Left cardiac atrium (tissue), 4 donors: ENCODE measurements at places on chromosomes 6 and 20. TPM values are rescaled to one million over a fixed set of nuclear protein-coding genes. Genes with fewer than 3 reads are reported as not detected.

The LY86 gene
- total RNA-seq = 2.4 TPM

The PMEPA1 gene
- 60.3 TPM for total RNA-seq

The FAM120B gene
- total RNA-seq = 23.2 TPM

The CPXM1 gene
- total RNA-seq = 4.3 TPM

The IMPG1 gene
- total RNA-seq = not detected

The ENPP4 gene
- 20.2 TPM for total RNA-seq

The BCKDHB gene
- 15.4 TPM for total RNA-seq

DNA sequence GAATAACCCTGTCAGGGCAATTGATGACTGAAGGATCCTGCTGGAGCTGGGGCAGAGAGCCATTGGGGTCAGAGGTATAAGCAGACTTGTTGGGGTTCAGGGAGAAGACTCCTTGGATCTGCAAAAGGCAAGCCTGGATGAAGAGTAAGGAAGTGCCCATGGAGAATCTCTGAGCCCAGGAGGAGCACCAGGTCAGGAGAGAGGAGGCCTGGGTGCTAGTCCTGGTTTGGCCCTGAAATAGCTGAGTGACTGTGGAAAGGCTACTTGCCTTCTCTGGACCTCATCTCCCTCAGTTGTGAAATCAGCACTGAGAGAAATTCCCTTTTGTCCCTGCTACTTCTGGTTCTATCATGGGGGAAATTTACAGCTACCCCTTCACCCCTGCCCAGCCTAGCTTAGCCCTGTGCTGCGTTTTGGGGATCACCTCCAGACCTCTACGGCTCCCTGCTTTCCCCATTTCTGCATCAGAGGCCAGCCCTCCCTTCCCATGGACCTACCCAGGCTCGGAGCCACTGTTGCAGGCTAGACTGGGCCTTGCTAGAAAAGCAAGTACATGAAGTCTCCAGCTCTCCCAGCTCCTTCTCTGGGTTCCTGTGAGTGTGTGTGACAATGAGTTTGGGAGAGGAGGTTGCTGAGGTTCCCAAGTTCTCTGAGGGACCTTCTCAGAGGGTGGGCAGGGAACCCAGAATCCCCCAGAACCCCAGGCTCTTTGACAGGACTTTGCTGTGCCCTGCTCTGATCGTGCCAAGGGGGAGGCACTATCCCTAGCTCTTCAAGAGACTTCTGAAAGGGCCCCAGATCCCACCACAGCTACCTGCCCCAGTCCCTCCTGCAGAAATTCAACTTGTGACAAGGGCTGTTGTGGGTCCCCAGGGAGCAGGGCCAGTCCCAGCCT, 2.3 kb upstream of the NCR2 start:
- no peak for DNase-seq

GRCh38 chr6:85323435-85324040, 126.3 kb upstream of the NT5E start:
- peak; percentile 76 for DNase-seq

GRCh38 chr6:124869416-124869815, 92.8 kb upstream of the RNF217 start:
- DNase-seq = no peak

GRCh38 chr20:56685879-56686278, 56.8 kb downstream of the TFAP2C start:
- no peak for DNase-seq

DNA sequence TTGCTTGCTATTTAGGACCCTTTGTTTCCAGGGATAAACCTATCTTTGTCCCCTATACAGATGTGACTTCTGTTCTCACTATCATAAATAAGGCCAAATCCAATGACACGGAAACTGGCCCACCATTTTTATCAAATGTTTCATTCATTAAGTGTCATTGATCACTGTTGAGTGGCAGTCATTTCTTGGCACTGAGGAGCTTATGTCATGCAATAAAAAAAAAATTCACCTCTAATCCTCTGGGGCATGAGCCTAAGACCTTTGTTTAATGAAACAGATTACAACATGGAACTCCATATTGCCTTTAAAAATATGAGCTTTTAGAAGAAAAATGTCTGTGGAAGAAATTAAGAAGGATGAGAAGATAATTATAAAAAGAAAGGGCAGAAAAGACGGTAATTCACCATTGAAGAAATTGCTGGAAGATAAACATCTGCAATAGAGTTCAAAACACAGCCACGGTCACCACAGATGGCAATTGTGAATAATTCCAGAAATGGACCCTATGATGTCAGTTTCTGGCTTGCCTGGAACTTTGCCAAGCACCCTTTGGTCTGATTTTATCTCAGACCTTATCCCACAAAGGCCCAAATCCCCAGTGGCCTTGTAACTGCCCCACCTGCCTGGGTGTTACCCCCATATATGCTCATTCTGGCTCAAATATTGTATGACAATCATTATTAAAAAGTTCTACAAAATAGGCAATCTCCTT, 91.1 kb downstream of the DST start:
- DNase-seq = no peak

DNA sequence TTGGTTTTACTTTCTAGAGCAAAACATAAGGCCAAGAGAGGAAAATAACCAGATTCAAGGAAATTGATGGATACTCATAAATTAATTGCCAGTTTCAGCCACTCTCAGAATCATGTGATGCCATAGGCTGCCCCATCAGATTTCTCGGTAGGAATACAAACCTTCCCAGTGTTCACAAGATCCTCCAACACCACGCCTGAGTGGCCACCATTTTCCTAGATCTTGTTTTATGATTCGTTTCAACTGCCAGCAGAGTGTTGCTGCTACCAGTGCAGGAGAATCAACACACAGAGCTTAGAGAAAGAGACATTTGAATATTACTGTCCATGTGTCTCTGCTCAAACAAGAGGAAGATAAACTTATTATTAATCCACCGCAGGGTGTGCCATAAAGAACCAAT, 434.2 kb upstream of the CDH4 start:
- no peak for DNase-seq

DNA sequence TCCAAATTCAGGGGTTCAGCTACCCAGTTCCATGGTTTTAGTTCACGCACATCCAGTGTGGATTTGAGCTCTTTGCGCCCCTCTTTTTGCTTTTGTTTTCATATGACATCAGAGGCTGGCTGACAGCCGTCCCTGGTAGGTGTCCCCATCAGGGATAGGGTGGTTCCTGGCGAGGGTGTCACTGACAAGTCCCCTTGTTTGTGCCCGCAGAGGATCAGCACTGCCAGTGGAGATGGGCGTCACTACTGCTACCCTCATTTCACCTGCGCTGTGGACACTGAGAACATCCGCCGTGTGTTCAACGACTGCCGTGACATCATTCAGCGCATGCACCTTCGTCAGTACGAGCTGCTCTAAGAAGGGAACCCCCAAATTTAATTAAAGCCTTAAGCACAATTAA, 58.0 kb downstream of the GNAS start:
- DNase-seq = no peak

DNA sequence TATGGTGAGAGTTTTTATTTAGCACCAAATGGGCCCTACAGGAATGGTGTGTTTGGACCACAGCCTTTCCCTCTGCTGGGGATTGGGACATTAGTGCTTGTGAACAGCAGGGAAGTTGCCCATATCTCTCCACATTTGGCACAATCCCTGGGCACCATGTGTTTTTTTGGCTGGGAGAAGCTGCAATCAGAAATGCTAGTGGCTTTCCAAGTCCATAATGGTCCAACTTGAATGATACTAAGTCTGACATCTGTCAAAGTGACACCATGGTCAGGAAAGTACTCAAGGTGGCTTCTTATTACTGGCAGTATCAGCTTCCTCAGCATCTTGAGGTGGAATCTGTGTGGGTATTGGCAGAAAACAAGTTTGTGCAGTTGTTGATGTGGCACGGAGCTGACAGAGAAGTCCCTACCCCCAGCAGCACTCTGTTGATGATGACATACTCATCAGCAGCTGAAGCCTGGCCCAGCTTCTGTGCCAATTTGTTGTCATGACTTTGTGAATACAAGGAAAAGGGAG, 53.0 kb downstream of the SASH1 start:
- DNase-seq = no peak

DNA sequence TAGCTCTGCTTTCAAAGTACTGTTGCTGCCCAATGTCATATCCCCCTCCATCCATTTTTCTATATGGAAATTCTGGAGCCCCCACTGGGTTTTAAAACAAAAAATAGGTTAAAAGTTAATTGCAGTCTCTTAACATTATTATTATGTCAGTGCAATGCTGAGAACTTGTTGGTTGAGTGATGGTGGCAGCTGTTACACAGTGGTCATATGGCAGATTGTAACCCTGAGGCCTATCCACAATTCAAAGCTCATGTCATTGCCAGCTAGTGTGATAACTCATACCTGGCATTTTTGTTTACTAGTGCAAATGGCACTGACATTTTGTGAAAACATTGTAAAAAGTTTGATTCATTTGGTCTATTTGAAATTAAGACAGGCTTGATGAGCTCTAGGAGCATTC, 305.7 kb upstream of the FLRT3 start:
- DNase-seq = no peak

DNA sequence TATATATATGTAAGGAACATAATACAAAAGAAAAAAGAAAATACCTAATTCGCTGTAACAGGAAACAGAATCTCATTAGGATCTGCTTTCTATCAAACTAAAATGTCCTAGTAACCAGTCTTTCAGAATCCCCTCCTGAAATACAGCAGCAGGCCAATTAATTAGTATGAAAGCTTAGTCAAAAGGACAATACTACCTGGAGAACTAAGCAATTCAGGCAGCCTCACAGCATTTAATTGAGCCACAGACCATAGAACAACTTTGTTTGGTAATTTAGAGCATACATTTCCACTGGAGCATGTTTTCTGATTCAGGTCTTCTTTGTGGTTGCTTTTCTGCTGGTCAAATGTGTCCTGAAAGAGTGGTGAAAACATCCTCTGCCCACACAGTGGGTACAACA, 516.0 kb downstream of the LMBRD1 start:
- no peak for DNase-seq

DNA sequence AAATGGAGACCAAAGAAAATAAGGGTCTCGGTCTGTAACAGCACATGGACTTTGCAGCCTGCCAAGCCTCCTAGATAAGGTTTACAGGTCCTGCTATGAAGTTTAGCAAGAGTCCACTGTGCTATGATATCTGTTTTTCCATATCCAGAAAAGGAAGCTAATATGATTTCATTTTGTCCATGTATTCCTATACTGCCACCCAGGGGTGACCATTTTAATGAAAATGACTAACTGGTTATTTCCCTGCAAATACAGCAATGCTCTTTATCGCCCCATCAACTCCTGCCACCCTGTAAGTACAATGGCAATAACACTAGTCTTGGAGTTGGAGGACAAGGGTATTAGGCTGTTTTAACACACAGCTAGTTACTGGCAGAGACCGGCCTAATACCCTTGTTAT, 115.2 kb upstream of the GLP1R start:
- no peak for DNase-seq

GRCh38 chr6:156660389-156660788, 116.8 kb upstream of the ARID1B start:
- DNase-seq = no peak

DNA sequence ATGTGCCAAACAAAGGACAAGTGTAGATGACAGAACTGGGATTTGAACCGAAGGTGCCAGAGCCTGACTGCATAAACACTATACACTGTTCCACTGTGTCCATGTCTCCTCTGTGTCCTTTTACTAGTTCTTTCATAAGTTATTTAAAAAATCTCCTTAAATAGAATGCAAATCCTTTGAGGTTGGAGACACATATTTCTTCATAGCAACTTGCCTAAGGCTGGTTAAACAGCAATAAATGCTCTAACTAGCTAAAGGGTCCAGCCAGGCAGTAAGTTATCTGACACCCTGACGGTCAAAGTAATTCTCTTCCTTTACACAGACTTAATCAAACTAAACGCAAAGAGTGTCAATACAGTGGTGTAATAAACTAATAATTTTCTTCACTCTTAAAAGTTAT, 76.2 kb upstream of the TRAF3IP2 start:
- no peak for DNase-seq

- DNase-seq = no peak
Observed at GRCh38 chr20:22438926-22439325, 145.4 kb downstream of the FOXA2 start.

- DNase-seq = no peak
Observed at GRCh38 chr6:144220031-144220790, 64.9 kb upstream of the UTRN start.

- DNase-seq = no peak
Observed at GRCh38 chr20:21179757-21180156, 53.9 kb downstream of the KIZ start.

- DNase-seq = no peak
Observed at GRCh38 chr6:110816677-110817076, 1.4 kb upstream of the CDK19 start.

GRCh38 chr6:114471450-114471849, 128.6 kb upstream of the HS3ST5 start:
- DNase-seq = no peak

DNA sequence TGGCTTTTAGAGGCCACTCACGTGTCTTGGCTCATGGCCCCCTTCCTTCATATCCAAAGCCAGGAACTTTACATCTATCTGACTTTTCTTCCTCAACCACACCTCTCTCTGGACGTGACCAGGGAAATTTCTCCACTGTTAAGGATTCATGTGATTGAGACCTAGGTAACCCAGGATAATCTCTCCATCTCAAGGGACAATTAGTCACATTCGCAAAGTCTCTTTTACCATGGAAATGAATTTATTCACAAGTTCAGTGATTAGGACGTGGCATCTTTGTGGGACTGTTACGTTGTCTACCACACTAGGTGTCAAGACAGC, 227.5 kb upstream of the RAB32 start:
- no peak for DNase-seq

GRCh38 chr6:122040261-122040660, 359.2 kb upstream of the HSF2 start:
- DNase-seq = no peak

DNA sequence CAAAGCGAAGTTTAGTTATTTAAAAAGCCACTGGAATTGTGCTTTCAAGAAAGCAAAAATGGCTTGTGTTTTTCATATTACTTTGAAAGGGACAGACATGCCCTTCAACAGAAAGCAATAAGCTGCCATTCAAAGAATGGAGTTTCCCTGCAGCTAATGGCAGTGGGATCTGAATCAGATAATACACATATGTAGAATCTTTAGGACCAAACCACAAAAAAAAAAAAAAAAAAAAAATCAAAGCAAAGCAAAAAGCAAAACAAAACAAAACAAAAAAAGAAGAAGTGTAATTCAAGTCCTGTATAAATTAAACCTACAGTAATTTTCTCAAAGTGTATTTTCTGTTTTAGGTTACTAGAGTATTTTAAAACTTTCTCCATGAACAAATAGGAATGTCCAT, 63.6 kb upstream of the ZNF217 start:
- DNase-seq = no peak

DNA sequence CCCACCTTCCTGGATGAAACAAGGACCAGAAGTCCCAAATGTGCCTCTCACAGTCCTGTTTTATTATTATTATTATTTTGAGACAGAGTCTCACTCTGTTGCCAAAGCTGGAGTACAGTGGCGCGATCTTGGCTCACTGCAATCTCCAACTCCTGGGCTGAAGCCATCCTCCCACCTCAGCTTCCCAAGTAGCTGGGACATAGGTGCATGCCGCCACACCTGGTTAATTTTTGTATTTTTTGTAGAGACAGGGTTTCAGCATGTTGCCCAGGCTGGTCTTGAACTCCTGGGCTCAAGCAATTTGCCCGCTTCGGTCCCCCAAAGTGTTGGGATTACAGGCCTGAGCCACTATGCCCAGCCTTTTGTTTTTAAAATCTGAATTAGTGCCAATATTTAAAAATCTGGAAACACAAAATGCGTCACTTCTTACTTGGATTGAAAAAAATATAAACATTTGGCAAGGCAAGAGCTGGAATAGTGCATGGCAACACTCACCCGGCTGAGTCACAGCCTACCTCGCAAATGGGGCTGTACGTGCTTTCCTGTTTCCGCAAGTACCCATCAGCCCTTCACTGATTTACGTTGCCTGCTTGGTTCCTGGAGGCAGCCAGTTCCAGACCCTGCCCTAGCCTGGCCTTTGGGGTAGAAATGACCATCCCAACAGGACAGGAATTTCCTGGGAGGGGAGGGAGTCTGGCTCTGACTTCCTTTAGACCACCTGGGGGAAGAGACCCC, 6.3 kb downstream of the SDCBP2 start:
- DNase-seq = peak; percentile 76
